Activated T-cell treated with anti-CD3 and anti-CD28 coated beads, Interleukin-2, amount 50 U/mL, for 1 hour (primary cell): ENCODE measurements at places on chromosomes 16 and 17.

DNA sequence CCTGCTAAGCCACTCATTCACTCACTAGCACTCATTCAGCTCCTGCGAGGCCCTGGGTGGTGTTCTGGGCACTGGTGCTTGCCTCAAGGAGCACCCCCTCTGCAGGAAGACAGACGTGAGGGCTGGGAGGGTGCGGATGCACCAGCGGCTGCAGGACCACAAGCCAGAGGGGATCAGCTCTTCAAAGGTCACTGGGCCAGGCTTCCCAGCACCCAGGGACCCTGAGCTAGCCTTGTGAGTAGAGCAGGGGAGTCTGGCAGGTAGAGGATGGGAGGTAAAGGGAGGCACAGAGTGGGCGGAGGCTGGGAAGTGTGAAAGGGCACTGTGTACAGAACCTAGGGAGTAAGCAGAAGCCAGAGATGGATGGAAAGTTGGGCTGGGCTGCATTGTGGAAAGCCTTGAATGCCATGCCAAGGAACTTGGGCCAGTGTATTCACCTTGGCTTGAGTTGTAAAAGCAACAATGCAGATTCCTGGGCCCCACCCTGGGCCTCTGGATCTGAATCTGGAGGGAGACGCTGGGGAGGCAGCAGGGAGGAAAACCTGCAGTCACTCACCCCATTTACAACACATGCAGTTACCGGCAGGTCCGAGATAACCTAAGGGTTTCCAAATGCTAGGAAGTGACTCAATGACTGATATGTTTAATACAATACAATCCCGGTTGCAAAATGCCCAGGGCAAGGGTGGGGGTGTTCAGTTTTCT, 1.7 kb downstream of the IL4R start:
- peak; percentile 65 for DNase-seq

GRCh38 chr17:42274812-42275526, 1.2 kb downstream of the STAT5B start:
- peak; percentile 19 for DNase-seq

DNA sequence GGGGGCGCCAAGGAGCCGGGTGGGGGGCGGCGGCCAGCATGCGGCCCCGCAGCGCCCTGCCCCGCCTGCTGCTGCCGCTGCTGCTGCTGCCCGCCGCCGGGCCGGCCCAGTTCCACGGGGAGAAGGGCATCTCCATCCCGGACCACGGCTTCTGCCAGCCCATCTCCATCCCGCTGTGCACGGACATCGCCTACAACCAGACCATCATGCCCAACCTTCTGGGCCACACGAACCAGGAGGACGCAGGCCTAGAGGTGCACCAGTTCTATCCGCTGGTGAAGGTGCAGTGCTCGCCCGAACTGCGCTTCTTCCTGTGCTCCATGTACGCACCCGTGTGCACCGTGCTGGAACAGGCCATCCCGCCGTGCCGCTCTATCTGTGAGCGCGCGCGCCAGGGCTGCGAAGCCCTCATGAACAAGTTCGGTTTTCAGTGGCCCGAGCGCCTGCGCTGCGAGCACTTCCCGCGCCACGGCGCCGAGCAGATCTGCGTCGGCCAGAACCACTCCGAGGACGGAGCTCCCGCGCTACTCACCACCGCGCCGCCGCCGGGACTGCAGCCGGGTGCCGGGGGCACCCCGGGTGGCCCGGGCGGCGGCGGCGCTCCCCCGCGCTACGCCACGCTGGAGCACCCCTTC, 484 bp downstream of the FZD2 start:
- peak; percentile 43 for DNase-seq

DNA sequence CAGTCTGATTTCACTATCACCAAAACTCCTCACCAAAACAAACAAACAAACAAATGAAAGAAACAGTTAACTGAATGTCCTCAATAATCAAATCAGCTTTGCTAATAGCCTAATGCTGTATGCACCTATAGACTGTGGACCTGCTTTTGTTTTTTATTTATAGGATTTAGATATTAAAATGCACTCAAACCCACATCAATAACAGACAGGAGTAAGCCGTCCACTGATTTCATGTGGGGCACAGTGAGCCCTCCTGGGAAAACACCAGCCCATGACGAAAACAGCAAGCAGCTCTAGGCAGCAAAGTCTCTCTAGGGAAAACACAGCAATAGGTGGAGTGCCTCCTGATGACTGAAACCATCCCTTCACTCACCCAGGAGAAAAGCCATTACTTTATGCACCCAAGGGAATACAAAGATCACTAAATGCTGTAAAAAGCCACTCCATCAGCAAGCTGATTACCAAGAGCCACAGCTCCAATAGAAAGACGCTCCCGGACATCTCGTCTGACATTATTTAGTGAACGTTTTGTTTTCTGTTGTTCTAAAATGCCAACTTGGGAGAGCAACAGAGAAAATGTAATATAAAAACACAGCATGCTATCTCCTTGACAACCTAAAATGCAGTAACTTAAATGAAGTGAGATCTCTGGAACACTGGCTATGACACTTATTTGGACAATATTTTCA, 47.8 kb downstream of the ANKFY1 start:
- DNase-seq: no peak

DNA sequence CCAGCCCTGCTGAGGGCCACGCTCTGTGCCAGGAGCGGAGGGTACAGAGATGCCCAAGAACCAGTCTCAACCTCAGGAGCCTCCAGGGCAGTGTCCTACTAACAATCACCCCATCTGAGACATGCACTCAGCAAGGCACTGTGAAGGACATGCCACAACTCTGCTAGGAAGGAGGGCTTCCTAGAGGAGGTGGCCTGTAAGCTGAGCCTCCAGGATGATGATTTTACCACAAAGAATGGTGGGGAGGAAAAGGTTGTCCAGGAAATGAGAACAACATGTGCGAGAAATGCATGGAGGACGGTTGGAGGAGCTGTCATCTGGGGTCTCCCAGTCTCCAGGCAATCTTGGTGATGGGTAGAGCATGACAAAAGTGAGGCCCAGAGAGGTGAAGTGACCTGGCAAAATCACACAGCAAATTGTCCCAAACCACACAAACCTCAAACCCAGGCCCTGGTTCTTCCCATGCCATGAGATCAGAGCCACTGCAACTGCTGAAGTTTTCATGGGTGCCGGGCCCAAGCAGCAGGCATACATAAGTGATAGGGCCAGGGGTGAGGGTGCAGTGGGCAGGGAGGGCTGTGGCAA, 30.5 kb downstream of the CNGB1 start:
- no peak for DNase-seq

DNA sequence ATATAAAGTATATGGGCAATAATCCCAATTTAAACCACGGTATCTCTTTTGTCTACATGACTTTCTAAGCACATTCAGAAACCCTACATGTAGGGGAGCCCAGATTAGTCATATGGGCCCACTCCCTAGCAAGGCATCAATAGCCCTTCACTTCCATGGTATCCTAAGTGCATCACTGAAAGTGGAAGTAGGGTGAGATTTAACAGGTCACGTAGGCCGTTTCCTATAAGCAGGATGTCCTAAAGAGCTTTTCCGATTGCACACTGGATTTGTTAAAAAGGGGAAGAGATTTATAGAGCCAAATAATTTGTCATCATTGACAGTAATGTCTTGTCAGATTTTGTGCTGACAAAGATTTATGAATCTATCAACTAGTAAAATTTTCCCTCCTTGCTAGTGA, 39.0 kb downstream of the CA4 start:
- no peak for DNase-seq

DNA sequence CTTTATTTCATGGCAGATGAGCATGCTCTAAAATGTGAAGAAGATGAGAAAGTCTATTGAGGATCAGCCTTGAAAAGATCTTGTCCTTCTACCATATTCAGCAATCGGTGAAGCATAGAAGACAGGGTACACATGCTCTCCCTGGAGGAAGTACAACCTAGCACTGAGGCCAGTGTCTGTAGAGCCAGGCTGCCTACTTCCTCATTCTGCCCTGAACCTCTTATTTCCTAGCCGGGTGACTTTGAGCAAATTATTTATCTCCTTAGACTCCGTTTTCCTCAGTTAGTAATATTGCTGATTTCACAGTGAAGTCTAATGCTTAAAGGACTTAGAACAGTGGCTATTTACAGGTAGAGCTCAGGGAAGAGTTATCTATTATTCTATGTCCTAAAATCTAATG, 58.4 kb downstream of the TMEM100 start:
- DNase-seq: no peak

DNA sequence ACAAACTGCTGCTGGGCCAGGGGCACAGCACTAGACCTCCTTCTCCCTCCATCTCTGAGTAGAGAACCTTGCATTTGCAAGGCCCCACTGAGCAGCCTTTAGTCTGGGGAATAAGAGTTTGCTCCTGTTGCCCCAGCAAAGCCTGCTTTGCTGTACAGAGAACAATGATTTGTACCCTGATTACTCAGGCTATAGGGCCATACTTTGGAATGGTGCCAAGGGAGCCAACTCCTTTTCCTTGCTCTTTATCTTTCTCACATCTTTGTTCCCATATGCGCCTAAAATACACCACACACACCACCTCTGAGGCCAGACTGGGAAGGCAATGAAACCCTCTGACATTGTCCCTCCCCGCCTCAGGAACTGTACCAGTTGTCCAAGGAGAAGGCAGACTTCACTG, 21.2 kb downstream of the LIG3 start:
- DNase-seq: no peak

- DNase-seq: no peak
Measured at GRCh38 chr17:19385521-19385983, 1.4 kb downstream of the MFAP4 start.
